ENCODE measurements at places on chromosomes 3 and 15. TPM values are rescaled to one million over a fixed set of nuclear protein-coding genes. Genes with fewer than 3 reads are reported as not detected.

NT5DC2 gene
- polyA plus RNA-seq = 239 TPM

DNA sequence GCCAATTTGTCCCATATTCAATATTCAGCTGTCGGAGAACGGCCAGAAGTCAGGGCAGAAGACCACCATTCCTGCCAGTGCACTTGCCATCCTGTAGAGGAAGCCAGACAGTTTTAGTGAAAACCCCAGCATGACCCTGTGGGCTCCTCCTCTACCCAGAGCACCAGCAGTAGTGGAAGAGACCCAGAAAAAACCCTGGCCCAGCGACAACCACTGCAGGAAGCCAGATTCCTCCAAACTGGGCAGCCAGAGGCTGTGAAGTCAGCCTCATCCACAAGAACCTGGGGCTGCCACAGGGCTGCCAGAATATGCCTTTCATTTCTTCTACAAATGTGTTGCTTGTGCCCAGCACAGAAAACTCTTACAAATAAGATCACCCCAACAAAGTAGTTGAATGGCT, 67.3 kb downstream of the HMCES start:
- DNase-seq = no peak

GRCh38 chr3:184261270-184261853, at the start of gene CAMK2N2:
CAMK2N2 (minus strand) TSS chr3:184261553; CDS start chr3:184261285, 268 bp downstream.
- no peak for DNase-seq

- no peak for DNase-seq
Observed at GRCh38 chr3:36373084-36373483, 7.2 kb upstream of the STAC start.

DNA sequence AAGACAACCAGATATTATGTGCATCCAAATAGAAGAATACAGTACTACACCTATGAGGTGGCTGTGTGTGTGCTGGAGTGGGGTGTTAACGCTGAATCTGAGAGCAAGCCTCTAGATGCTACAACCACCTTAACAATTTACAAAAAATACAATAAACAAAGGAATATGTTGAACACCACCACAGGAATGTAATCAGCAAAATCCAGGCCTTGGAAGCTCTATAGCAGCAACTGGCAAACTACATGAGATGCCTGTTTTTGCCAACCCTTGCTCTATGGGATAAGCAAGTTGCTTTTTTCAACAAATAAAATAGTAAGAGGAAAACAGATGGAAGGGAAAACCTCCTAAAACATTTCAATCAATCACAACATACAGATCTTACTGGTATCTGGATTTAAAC, 23.9 kb downstream of the SLTM start:
- no peak for DNase-seq

GRCh38 chr3:174232658-174233429, 626.3 kb upstream of the NAALADL2 start:
- DNase-seq = no peak

- no peak for DNase-seq
Observed at GRCh38 chr15:81157195-81157938, 23.3 kb downstream of the CFAP161 start.

DNA sequence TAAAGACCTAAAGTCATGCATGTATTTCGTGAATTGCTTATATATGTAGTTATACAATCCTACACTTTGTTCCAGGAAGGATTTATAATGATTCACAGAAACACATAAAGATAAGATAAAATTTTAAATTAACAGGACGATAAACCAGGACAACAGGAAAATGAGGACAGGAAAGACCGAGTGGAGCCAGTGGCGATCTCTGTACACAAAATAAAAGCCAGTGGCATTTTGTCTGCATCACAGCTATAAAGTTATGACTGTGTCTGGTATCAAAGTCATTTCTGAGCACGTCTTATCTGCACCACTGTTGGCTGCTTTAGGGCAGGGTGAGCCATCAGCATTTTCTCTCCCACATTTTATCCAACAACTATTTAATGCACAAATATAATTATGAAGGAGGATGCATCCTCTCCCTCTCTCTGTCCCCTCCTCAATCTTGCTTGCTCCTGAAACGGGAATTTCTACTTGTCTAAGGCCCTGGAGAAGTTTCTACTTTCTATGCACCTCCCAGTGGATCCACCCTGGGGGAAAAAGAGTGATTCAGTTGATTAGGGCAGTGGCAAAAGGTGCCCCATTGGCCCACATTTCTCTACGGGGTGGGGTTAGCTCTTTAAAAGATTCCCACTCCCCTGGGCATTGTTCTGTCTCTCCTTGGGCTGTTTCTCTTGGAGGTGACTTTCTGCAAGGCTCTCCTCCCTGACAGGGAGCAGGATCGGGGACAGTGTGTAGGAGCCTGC, 159.4 kb upstream of the UBE2E1 start:
- no peak for DNase-seq

DNA sequence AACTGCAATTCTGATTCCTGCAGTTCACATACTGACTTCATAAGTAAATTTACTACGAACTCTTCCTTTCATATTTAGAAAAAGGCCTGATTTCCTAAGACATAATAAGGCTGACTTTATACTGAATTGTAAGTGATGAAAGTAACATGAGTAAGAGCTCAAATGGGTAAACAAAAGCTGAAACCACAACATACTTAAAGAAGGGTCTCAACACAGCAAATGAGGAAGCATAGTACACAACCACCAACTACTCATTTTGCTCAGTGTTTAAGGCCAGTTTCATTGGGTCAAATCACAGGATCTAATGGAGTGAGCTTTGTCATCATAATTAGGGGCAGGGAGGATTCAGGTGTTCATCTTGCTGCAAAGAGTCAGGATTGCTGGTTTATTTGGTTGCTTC, 81.4 kb downstream of the SETD2 start:
- DNase-seq = no peak

Data from right lung (tissue), 10 donors.